IPS DF 19.7 (cell line): ENCODE measurements at places on chromosomes 3 and 15.

DNA sequence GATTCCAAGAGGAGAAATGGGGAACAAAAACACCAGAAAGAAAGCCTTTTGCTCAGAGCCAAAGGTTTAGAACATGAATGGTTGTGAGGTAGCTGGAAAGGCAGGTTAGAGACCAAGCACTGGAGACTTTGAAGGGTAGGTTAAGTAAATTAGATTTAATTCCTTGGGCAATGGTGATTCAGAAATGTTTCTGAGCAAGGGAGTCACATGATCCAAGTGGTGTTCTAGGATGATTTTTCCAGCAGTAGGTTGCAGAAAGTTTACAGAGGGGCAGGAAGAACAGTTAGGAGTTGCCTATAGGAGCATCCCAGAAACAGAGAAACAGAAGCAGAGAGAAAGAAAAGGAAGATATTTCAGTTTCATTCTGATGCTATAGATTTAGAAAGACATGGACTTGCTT lies 139.8 kb downstream of the WDR76 start:
- no peak for DNase-seq

GRCh38 chr3:69671082-69671952 lies 67.9 kb upstream of the MITF start:
- no peak for DNase-seq

DNA sequence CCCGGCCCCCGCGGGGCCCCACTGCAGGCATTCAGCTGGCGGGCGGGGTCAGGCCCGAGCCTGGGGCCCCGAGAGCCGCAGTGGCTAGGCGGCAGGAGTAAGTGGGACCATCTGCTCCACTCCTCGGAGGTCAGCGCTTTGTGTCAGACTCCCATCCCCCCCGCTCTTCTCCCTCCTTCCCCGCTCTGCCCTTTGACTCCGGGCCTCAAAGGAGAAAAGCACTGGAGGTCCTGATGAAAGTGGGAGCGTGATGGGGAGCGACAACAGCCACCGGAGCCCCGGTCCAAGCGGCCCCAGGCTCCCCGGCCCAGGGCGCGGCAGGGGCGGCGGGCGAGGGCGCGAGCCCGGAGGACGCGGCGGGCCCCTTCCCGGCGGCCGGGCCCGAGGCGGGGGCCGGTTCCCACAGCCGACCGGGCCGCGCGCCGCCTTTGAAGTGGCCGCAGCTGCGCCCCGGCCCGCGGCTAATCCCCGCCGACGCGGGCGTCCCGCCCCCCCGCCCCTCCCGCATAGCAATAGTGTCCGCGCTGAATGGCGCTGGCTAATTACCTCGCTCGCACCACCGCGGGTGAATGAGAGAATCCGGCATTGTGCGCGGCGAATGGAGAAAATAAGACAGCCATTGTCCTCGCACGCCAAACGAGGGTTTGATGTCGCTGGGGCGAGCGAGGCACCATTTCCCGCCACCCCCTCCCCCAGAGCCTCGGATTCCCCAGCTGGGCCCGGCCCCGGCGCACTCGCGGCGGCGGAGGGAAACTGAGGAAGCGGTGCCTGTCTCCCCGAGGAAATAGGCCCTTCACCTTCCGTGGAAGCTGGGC lies 22.4 kb downstream of the IGDCC3 start:
- no peak for DNase-seq

DNA sequence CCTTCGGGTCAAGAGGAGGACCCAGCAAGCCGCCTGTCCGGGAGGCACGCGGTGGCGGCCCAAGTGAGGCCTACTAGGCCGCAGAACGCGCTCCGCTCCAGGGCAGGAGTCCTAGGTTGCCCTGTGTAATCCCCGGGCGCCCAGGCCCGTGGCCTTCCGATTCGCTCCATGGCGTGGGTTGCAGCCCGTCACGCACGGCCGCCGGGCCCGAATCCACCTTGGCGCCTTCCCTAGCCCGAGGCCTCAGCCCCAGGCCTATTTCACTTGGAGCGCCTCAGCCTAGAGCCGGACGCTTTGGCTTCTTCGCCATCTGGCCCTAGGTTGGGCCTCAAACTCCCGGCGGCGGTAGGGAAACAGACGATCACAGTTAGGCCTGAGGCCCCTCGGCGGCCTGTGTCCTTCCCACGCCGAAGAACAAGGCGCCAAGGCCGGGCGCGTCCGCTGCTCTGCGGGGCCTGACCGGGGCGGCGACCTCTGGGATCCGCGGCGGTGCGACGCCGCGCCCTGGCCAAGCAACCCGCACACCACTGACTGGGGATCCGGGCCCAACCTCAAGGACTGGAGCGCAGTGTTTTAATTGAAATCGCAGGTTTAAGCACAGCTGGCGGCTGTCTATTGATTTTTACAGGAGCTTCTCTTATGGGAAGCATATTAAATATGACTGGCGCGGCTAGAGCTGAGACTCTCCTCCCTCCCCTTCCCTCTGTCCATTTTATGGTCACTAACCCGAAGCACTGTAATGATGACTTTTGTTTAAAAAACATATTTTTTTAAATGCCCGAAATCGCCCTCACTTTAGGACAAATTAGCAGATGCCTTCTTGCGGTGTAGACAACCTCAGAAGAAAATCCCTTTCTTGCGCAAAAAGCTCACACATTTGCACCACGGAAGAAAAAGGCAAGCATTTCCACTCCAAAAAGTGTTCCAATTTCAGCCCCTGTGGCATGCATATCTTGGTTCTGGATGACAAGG lies 3.8 kb upstream of the FEZF2 start:
- DNase-seq = no peak

DNA sequence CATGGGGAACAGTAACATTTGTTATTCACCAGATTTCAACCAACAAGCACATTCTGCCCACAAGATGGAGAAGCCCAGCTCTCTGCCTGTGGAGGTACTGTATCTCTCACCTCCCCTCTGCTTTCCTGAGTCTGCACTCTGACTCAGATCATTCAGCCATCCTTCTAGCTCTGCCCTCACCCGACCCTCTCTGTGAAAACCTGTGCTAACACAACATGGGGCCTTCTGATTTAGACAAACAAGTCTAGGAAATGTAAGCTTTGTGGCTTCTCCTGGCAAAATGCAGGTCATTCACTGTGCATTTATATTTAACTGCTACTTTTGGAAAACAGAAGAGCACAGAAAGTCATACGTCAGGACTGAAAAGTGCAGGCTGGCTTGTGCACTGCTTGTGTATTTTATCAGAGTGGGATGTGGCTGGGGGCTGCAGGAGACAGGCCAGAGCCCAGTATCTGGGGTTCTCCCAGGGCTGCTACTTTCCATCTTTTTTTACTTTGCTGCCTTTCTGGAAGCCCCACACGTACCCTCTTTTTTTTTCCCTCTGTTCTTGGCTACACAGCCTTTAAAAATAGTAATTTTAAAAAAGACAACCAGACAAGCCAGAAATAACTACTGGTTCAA lies 50.8 kb downstream of the SUSD5 start:
- no peak for DNase-seq

GRCh38 chr3:187870360-187871203 lies 125.3 kb upstream of the BCL6 start:
- no peak for DNase-seq

DNA sequence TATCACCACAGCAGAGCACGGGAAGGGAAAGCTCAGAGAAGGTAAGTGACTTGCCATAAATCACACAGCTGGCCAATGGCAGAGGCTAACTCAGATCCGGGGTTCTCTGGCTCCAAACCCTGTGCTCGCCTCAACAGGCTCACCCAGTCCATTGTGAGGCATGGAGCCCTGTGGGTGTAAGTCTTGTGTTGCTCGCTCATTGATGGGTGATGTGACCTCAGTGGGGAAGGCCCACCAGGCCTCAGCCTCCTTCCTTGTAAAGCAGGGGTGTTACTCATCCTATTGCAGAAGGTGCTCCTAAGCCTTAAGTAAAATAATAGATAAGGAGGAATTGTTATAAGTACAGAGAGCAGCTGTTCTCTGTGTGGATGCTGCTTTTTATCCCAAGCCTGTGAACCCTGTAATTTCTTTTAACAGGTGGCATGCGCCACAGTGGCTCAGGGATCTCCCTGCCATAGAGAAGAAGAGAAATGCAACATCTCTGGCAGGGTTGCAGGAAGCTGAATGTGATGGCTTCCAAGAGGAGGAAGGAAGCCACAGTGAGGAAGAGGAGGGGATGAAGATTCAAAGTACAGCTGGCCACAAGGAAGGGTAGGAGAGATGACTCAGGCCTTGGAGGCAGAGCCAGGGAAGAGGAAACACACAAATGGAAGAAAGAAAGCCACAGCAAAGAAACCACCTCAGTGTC lies 30.9 kb upstream of the SPSB4 start:
- DNase-seq = no peak

DNA sequence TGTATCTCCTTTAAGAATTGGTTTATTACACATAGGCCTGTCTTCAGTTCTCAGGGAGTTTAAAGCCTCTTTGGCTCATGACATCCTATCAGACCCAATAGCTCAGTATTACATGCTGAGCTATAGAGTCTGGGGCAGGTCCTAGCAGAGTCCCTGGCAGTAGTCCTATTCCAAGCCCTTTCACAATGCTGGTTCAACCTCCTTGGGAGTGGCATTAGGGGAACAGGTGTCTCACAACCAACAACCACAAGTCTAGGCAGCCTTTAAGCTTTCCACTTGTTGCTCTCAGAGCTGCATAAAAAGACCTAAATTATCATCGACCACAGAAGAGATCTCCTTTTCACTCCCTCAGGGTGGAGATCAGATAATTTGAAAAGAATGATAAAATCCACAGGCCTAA lies 22.8 kb upstream of the C2CD4B start:
- DNase-seq = no peak

GRCh38 chr3:2024713-2025112 lies 74.0 kb upstream of the CNTN4 start:
- no peak for DNase-seq

DNA sequence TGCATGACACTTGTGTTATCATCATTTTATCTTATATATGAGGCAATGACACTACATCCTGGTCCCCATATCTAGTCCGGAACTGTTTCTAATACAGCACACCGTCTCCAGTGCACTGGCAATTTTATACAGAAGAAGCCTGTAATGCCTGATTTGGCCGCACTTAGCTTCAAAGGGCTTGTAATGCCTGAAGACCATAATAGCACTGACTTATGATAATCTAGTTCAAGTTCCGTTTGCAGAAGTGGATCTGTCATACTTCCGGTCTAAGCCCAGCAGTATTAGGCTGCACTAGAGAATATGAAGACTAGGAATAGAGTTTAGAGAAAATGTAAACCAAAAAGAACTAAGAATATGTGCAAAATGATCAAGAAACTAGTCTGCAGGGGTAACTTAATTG lies 1.3 kb downstream of the BNIP2 start:
- no peak for DNase-seq

GRCh38 chr3:143951351-143951971 lies 20.2 kb upstream of the DIPK2A start:
- DNase-seq = no peak

DNA sequence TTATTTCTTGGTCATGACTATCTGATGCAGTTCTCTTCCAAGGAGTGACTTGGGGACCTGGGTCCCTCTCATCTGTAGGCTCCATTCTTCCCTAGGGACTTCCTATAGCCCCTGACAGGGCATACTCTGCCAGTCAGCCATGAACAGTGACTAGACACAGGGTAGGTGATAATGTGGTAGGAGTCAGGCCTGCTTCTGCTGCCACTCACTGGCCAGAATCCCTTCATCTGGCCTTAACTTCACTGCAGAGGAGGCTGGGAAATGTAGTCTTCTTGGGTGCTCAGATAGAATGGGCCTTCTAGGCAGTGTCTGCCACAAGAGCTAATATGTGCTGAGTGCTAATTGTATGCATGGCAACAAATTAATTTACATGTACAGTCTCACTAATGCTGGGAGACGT lies 84.5 kb downstream of the CACNA2D3 start:
- DNase-seq = no peak
